AG09319 (cell line): ENCODE measurements at places on chromosomes 11 and 22.

GRCh38 chr11:37171451-37171850 lies 573.4 kb upstream of the RAG2 start:
- no peak for DNase-seq

DNA sequence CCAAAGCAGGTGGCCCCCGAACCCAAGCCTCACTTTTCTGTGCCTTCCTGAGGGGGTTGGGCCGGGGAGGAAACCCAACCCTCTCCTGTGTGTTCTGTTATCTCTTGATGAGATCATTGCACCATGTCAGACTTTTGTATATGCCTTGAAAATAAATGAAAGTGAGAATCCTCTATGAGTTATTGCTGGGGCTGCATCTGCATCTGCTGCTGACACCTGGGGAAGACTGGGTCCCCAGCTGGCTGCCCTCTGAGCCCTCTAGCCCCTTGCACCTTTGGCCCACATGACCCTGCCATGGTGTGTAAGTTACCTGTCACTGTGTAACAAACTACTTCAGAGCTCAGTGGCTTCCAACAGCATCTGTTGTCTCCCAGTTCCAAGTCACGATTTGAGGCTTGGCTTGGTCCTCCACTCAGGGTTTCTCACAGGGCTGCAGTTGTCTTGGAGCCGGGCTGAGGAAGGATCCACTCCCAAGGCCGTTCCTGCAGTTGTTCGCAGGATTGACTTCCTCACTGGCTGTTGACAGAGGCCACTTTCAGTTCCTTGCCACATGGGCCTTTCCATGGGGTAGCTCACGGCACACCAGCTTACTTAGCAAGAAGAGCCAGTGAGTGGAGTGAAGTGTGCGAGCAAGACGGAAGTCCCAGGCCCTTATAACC lies 13.5 kb upstream of the UVRAG start:
- no peak for DNase-seq

DNA sequence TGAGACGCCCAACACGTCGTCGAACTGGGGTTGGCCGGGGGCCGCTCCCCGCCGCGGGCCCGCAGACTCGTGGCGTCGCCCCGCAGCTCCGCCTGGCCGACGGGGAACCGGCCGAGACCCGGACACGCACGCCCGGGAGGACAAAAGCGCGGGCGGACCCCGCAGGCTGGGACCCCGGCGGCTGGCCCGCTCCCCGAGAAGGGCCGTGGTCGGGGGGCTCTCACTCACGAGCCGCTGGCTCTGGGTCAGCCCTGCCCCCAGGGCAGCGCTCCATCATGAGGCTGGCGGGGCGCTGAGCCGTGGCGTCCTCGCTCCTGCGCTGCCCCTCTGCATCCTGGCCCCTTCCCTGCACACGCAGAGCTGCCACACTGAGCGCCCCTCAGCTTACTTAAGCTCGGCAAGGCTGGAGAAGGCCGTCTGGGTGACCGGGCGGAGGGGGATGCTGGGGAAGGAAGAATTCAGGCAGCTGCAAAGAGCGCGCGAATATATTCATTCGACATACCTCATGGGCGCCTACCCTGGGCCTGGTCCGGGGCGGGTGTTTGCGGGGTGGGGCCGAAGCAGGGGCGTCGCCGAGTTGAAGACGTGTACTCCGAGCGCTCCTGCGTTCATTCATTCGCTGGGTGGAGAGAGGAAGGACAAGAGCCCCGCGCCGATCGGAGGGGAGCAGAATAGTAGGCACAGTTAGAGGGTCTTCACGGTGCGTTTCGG lies 579 bp upstream of the CYB5R2 start:
- DNase-seq = no peak

GRCh38 chr11:45806937-45807791 lies 2.2 kb downstream of the SLC35C1 start:
- no peak for DNase-seq

DNA sequence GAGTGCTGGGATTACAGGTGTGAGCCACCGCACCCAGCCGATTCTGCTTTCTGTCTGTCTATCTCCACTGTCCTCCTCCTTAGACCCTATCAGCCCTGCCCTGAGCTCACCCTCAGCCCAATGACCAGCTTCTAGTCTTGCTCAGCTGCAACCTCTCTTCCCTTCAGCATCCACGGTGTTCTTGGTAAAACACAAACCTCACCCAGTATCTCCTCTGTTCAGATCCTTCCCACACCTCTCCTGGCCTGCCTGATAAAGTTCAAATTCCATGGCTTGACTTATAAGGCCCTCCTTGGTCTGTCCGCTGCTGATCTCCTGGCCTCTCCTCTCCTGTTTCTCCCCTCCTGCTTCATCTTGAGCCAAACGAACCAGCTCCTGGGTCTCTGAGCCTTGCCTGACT lies 14.5 kb upstream of the NCF4 start:
- DNase-seq = no peak

DNA sequence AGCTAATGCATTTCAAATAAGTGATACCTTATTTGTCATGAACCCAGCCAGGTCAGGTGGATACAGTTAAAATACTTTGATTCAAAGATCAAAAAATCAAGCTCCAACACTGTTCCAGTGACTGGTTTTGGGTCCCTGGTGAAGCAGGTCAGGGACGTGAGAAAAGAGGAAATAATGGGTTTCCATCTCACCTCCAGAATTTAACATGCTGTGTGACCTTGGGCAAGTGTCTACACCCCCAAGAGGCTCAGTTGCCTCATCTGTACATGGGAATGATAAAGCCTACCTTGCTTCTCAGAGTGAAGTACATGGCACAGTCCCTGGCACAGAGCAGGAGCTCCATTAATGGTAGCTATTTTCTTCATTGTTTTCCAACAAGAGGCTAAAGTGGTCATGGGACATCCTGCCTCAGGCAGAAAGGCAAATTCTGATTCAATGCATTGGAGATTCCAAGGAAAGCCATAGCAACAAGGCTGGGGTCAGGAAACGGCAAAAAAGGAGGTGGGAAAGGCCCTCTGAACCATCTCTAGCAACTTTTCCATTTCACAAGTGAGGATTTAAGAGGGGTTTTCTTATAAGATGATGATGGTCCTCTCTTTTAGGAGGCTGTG lies 108.5 kb downstream of the CSNK2A3 start:
- no peak for DNase-seq

DNA sequence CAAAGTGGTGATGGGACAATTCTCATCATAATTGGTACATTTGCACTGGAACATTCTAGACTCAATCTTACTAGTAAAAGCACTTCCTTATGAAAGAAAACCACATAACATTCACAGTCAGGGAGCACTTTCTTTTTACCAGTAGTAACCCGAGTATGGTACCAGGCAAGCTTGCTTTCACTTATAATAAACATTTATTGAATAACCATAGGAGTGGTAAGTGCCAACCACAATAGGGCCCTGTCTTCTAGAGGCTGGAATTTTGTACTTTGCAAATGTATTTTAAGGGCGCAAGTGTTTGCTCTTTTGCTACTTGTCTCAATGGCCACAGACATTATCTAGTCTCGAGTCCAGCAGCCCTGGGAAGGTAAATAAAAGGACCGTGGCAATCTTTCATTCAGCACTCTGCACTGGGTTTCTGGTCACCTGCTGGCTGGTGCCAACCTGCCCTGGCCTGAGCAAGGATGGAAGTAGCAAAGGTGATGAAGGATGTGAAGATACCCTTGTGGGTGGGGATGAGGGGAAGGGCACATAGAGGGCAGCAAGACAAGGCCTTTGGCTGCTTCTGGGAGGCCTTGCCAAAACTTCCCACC lies 24.2 kb downstream of the C22orf31 start:
- no peak for DNase-seq

- DNase-seq = no peak
Observed at GRCh38 chr22:22884888-22885840, 2.5 kb upstream of the IGLL5 start.

- DNase-seq = no peak
Observed at GRCh38 chr22:38513063-38513462, 7.0 kb upstream of the DDX17 start.

- DNase-seq = no peak
Observed at GRCh38 chr11:122089111-122089510, 26.9 kb downstream of the BLID start.

DNA sequence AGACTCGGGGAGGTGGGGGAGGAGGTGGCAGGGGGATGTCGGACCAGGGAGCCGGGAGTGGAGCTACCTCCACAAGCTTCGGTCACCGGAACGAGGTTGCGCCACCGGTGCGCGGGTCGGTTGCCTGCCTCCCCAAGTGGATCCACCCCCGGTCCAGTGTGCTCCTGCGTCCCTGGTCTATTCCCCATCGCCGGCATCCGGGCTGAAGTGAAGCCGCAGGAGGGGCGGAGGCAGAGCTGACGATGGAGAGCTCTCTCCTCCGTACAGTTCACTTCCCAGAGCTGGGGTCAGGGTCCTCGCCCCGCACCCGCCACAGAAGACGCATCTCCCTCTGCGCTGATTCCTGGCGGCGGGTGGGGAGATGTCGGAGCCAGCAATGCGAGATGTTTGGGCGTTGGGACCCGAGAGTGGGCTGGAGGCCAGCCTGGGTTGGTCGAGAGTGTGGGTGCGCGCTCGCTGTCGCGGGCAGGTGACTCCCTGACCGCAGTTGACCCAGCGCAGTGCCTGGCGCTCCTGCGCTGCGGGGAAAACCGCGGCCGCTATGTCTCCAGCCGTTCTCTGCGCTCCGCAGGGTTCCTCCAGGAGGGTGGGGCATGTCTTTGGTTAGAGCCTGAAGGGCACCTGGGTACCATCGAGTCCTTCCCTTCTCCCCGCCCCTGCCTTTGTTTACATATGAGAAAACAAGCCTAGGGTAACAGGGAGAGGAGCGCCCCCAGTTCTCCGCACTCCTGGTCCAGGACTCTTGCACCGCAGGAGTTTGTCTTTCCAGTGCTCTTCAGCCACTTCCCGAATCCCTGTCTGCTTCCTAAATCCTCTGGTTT lies 1.7 kb downstream of the C11orf96 start:
- DNase-seq = no peak

DNA sequence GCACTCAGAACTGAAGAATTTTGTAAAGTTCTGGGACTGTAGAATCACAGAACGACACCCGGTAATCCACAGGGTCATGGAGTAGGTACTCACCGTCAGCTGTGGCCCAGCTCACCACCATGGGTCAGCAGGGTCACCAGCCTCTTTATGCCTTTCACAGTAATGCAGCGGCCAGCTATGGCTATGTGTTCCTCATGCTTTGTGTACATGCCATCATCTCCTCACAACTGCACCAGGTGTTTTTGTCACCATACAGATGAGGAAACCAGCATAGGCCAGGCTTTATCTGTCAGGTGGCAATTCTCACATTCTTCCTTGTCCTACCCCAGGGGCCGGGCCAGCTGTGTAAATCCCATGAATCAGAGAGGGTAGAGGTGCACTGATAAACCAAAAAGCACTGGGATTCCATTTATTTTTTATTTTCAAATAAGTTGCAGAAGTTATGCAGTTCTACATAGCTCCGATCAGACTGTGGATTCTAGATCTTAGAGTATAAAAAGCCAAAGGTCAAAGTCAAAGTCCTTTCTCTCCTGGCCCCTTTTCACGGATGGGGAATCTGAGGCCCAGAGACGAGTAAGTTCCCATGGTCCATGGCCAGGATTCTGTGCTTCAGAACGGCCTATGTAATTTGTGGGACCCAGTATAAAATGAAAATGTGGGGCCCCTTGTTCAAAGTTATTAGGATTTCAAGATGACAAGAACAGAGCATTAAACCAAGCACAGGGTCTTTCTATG lies 17.5 kb downstream of the TSKU start:
- DNase-seq = no peak

DNA sequence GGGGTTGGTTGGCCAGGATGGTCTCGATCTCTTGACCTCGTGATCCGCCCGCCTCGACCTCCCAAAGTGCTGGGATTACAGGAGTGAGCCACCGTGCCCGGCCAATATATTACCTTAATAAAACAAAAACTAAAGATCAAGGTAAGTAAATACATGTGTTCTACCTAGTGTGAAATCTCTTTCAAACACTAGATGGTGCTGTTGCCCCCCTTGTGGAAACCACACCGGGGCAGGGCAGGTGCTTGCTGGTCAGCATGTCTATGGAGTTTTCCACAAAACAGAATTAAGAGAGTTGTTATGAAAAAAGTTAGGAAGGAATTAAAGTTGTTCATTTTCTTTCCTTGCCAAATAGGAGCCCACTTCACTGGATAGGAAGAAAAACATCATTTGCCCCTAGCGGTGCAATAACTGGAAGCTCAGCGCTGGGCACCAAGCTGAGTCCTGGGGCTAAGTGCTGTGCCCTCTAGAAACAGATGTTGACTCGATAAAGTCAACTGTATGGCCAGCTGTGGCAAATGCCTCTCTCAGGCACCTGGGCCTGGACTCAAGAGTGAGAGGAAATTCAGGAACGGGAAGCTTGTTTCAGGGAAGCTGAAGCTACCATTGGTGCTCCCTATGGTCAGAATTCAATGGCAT lies 6.3 kb upstream of the KCNJ5 start:
- DNase-seq = no peak

GRCh38 chr11:95563859-95564258 lies 225.7 kb downstream of the FAM76B start:
- DNase-seq = no peak
